ENCODE measurements at places on chromosomes 6 and 20. TPM values are rescaled to one million over a fixed set of nuclear protein-coding genes. Genes with fewer than 3 reads are reported as not detected.

DNA sequence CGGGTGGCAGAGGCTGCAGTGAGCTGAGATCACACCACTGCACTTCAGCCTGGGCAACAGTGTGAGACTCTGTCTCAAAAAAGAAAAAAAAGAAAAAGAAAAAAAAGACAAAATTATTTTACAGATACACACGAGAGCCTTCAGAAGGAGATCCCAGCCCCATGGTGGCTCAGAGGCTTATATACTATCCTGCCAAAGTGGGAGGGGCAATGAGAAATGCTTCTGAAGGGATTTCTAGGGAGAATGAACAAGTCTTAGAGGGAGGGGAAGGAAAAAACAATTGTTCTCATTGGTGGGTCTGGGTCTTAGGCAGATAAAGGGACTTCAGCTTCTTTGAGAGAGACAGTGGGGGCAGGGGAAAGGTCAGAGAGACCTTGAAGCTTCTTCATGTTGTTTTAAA lies 76.8 kb downstream of the BANF2 start:
- no peak for DNase-seq

DNA sequence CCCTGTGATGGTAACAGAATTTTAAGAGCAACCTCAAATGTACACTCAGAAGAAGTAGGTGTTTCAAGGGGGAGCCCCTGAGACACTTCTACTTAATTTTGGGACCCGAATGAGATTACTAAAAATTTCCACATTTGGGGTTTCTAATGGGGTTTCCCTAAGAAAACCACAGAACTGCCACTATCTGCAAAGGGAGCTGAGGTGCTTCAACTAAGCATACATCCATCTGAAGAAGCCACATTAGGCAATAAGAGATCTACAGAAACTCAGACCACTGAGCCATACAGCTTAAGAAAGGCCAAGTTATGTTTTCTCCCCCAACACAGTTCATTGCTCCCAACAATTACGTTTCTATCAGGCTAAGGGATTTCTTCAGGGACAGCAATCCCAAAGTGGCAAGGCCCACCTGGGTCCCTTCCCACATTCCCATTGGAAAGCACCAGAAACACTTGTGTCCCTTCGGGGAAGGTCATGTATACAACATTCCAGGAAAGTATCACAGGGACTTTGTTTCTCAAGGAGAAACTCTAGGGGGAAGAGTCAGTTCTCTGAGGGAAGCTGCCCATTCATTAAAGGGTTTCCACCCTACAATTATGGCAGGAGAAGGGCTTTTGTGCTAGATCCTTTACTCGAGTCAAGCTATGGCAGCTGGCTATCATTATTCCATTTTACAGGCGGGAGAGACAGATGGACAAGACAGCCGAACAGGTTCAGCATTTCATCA lies 5.0 kb downstream of the BCL2L1 start:
- no peak for DNase-seq

DNA sequence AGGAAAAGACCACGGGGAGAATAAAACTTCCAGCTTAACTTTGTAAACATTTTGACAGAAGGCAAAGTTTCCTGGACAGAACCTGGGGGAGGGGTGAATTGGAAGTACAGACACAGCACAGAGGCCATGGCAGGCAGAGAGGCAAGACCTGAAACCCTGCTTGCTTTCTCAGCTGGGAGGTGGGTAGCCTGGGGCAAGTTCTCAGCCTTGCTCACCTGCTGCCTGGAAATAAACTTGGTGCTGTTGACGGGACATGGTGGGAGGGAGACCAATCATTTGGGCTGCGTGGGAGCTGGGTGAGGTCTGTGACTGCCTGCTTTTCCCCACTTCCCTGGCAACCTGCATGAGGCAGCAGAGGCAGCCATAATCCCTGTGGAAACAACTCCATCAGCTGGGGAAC lies 221.3 kb downstream of the MOXD1 start:
- no peak for DNase-seq

BPIFA1 gene
- not detected for polyA plus RNA-seq

DNA sequence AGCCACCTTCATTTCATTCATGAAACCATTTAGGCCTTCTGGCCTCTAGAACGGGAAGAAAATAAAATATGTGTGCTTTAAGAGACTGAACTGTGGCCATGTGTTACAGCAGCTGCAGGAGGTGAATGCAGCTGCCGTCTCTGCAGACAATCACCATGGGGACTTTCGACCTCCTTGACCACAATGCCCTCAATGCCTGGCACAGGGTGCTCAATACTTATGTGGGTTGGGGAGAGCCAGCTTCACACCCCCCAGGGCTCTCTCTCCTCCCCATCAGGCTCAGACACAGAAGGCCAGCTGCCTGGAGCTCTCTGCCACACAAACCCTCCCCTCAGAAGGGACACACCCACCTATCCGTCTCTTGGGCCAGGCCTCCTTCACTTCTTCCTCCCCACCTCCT lies 43.5 kb downstream of the ANKRD60 start:
- DNase-seq: no peak

DNA sequence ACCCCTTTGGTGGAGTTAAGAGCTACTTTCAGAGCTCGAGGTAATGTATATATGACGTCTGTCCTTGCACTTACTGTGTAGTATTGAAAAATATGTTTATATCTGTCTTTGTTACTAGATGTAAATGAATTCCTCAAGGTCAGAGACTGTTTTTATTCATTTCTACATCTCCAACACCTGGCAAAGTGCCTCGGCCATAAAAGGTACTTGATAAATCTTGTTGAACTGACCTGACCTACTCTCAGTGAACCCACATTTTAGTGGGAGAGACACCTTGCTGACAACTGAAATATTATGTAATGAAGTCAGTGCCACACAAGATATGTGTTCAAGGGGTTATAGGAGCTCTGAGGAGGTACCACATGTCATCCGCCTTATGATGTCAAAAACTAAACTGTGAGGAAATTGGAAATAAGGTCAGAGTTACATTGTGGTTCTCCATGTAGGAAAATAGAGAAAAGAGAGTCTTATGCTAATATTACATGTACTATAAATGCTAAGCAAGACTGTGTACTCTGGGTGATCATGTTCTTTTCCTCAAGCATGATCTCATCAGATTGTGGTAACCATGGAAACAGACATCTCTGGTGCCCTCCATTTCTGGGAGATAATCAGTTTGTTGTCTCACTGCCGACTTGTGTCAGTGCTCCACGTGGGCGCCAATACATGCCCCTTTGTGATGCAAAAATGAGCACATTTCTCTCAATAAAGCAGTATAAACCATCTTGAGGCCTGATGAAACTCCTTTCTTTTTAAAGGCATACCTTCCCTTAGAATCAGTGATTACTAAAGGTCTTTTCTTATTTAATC lies 5.7 kb upstream of the TMEM30A start:
- no peak for DNase-seq

- no peak for DNase-seq
Observed at GRCh38 chr20:19749618-19750071, 8.4 kb upstream of the RIN2 start.

DNA sequence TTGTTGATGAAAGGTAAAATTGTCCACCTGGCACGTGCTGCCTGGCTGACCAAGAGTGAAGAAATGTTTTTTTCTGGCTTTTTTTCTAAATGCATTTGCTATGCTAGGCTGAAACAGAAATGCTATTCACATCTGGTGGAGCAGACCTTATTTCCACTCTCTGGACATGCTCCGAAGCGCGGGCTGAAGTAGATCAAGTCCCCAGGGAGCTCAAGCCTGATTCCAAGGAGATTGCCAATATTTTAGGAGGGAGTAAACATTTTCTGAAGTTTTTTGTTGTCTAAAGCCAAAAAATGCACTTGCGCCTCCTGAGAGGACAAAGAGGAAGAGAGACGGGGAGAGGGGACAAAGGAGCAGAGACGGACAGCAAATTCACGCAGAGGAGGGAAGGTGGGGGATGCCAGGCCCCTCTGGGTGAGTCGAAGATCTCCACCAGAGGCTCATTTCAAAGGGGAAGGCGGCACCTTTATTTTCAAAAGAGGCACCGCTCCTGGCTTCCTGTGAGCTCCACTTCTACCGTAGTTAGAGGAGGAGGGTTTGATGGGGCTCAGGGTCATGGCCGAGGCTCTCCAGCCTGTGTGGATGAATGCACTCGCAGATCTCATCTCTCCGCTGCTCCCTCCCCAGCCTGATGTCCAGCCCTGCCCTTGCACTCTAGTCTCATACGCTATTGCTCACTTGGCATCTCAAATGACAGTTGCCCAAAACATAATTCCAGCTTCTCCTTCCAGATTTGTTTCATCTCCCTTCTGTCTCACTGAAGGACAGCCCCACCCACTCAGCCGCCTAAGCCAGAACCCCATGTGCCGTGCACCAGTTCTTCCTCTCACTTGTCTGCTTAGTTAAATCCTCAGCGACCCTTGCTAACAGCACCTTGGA lies 23.1 kb upstream of the SMOC2 start:
- no peak for DNase-seq

DNA sequence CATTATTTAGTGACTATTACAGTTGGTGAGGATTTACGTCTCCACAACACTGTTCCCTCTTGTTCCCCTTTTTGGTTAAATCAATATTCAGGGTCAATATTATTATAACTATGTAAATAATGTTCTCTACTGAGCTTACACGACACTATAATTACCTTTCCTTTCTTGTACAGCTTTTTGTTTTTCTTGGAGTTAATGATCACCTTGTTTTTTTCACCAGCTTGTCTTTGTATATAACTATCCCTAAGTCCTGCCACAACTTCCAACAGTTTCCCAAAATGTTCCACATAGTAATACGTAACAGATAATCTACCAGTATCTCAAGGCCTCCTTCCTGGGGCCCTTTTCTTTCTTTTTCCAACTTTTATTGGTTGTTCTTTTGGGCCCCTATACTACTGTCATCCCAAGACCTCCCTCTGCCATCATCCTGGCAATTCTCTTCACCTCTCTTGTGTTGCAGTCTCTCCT lies 142.0 kb upstream of the SOX4 start:
- no peak for DNase-seq

GRCh38 chr6:25583099-25583498 lies 68.9 kb upstream of the SCGN start:
- DNase-seq: no peak

DNA sequence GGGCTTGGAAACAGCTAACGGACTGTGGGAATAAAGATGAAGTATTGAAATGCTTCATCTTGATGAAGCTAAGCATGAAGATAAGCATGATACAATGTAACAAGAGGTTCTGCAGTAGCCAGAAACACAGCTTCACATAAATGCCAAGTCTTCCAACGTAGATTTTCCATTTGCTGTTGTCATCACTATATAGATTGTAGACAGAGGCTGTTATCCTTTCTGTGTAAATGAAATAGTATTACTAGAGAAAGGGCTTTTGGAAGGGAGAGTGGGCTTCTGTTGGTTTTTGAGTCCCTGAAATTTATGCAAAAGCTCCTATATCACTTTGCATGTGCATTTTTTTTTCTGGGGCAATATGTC lies 649.0 kb downstream of the RNF144B start:
- DNase-seq: no peak

DNA sequence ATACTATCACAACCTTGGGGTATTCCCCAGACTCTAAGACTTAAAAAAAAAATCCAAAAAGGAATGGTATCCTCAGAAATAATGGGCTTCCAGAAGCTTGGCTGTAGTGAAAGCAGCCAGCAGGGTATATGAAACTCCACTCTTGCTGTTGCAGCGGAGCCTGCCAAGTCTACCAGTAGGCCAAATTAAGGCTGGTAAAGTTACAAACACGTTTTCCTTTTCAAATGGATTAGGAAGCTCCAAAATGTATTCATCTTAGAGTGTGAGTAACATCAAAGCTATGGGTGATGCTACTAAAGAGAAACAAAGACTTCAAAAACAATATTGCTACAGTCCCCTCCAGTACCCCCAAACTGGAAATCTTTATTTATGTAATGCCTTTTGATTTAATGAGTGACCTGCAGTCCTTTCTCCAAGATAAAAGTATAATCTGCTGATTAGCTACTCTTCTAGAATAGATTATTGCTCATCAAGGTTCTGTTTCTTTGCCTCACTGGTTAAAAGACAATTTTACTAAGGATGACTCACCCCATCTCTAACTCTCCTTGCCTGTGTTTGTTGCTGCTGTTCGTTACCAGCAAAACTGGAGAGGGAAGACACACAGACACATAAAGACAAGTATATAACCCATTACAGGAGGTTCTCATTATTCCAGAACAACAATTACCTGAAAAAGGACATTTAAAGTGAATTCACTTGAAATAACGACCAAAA lies 84.9 kb downstream of the BTBD9 start:
- peak; percentile 21 for DNase-seq

LYRM2 gene
- 14.6 TPM for polyA plus RNA-seq

- no peak for DNase-seq
Observed at GRCh38 chr6:34475238-34475682, 9.4 kb downstream of the PACSIN1 start.

- no peak for DNase-seq
Observed at GRCh38 chr6:101956961-101957360, 563.5 kb downstream of the GRIK2 start.

GJA10 gene
- not detected for polyA plus RNA-seq

GRCh38 chr20:62551407-62552323 lies 75.9 kb upstream of the GATA5 start:
- no peak for DNase-seq

DNA sequence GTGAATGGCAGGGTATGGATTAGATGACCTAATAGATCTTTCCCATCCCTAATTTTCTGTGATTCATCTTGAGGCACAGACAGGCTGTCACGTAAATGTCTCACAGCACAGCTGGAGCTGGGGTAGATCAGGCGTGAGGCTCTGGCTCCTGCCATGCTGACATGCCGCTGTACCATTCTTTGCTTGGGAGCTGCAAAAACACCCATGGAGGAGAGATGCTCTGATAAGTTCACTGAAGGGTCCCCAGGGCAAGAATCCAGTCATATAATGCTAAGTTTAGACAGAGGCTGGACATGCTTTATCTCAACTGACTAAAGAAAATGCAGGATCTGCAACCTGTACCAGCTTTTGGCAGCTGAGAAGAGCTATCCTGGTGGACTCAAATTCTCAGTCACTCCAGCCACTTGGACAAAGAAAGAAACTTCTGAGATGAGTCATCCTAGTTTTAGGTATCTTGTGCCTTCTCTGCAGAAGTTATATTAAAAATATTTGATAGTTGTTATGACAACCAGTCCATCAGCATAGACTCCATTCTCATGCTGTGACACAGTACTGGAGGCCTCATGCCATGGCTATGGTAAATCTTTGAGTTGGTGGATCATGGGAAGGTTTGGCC lies 185.1 kb upstream of the RAB32 start:
- DNase-seq: peak; percentile 22

- no peak for DNase-seq
Observed at GRCh38 chr20:63589261-63590217, 15.5 kb upstream of the HELZ2 start.

DNA sequence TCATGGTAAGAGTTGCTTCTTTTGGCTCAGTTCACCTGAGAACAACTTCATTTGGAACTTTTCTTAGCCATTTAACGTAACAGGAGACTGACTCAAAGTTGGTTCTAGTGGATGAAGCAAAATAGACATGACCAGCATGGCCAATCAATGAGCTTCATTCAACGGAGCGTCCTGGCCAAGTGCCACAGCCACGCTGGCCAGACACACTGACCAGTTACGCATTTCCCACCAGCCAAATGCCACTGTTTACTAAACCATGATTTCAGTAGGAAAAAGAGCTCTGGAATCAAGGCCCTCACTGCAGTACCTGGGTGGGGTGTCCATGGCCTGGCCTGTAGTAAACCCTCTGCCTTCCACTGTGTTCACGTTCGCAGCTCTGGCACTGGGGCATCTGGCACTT lies 80.4 kb downstream of the POPDC3 start:
- no peak for DNase-seq

- DNase-seq: no peak
Observed at GRCh38 chr6:48144021-48144420, 33.0 kb upstream of the PTCHD4 start.

- DNase-seq: no peak
Observed at GRCh38 chr20:13424174-13424833, 203.2 kb downstream of the ISM1 start.
